ENCODE measurements at places on chromosomes 1 and 21. TPM values are rescaled to one million over a fixed set of nuclear protein-coding genes. Genes with fewer than 3 reads are reported as not detected.

MYOG gene
- total RNA-seq, result not detected

SELE gene
- total RNA-seq, result not detected

LDLRAD2 gene
- total RNA-seq, result 0.07 TPM

LRP8 gene
- 14.5 TPM for total RNA-seq

PDZK1IP1 gene
- total RNA-seq, result not detected

GRCh38 chr21:36694031-36694515 lies 4.8 kb upstream of the SIM2 start:
- DNase-seq, result no peak

- DNase-seq, result no peak
Observed at GRCh38 chr1:207925210-207925609, 14.3 kb upstream of the CD34 start.

DNA sequence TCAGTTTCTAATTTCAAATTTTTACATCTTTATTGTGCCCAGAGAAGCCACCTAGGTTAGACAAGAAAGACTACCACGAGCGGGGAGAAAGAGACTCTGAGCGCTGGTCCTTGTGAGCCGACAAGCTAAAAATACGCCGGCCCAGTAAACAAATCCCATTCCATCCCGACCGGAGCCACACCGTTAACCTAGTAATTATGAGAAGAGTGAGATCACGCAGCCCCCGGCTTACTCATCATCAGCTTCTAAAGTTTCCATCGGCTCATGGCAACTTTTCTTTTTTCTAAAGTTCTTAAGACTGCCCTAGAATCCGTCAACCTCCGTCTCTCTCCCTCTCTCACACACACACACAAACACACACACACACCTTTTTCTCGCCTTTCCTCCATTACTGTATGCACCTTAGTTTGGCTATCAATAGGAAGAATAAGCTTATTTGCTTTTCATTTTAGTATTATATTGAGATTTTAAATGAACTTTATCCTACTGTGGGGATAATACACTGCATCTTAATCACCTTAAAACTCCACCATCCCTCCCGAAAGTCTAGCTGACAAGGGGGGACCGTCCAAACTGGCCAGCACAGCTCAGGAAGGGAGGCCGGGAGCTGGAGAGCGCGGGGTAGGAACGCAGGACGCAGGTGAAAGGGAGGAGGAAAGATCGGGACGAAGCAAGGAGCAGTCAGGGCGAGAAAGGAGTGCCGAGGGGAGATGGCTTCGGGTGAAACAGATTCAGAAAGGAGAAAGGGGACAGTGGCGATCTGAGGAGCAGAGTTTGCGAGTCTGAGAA lies 728 bp downstream of the OTUD7B start:
- DNase-seq, result no peak

DNA sequence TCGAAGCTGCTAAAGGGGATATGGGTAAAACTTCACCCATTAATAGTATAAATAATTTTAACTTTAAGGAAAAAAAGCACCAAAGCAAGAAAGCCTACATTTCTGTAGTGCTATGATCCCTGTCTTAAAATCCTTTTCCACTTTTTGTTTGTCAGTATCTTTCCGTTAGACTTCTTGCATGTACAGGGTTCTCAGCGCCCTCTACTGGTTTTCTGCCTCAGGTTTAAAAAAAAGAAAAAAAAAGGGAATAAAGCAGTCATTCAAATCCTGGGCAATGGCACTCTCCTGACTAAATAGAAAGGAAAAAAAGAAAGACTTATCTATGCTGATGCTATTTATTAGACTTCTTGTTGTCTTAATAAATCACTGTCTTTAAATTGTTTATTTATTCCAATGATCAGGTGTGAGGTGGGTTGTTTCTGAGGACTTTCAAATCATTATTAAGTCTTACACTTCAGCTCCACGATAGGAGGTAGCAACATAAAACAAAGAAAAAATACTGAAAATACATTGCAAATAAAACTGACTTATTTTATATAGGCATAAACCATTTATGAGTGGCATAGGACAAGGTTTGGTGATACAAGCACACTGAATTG lies 475.4 kb upstream of the NR5A2 start:
- no peak for DNase-seq

DNA sequence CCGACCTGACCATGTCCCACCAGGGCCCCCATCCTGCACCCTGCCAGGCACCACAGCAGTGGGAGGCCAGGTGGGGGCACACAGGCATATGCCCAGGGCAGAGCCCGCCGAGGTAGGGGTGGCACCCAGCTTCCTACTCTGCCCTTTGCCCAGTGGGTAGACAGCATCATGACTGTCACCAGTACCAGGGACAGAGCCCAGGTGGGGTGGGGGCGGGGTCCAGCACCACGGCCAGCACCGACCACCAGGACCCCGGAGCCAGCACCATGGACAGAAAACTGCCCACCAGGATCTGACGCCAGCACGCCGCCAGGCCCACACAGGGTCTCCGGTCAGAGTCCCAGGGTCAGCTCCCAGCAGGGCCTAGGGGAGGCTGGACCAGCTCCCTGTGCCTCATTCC lies 3.8 kb downstream of the TAS1R3 start:
- no peak for DNase-seq

DNA sequence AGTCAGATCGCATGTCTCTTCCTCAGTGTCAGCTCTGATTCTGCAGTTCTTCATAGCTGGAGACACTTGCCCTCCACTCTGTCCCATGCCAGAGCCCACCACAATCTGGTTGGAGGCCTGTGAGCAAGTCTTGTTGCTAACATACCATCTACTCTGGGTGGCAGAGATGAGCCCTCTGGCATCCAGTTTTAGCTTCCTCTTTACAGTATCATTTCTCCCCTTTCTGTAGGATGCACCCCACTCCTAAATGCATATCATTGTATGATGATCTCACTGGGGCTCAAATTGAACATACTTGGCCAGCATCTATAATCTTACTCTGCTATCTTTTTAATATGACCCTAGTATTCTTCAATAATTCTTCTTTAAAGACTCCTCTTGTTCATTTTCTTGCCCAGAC lies 16.9 kb downstream of the PCNX2 start:
- DNase-seq, result no peak

DNA sequence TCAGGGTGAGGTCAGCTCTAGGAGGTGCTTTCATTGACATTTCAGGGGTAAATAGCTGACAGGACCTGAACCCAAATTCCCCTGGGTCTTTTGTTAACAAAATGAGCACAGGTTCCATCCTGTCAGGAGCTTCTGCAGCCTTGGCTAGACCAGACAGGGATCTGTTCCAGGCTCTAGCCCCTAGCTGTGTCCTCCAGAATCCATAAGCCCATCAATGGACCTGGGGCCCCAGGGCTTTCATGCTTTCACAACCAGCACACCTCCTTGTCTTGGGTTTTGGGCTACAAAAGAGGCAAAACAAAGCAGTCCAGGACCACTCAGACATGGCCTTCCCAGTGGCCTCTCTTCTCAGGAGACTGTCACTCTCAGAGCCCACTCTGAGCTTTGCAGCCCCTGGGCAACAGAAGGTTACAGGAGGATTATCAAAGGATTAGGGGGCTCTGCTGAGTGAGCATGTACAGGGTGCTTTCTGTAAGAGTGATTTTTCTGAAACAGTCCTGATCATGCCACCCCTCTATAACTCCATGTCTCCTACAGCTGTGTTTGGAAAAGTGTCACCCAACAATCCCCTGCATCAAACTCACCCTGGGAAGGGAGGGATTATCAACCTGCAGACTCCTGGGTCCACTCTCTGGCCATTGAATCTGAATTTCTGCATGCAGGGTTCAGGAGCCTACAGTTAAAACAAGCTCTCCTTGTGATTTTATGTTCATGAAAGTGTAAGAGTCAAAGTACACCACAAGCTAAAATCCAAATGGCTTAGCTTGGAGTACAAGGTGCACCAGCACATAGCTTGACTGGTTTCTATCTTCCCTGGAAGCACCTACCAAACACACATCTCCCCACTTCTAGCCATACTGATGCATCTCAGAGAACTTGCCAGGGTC lies 67.7 kb upstream of the GCLM start:
- no peak for DNase-seq

DNA sequence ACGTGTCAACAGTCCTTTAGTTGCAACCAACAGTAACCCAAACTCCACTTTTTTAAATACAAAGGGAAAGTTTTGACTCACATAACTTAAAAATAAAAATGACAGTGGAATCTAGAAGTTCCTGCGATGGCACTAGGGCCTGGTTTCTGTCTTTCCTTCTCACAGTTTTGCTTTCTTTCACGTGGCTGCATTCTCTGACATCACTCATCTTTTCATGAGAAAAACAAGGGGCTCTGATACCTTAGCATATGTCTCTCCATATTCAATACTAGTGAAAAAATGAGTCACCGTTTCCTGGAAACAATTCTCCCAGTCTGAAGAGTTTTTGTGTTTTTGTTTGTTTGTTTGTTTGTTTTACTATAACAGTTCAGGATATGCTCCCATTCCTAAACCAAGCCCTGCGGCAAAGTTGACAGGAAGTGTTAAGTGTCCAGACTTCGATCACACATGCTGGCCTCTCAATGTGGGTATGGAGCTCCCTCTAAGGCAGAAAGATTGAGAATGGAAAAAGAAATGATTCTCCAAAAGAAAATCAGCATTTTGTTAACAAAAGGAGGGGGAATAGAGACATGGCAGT lies 483.3 kb downstream of the TTLL7 start:
- no peak for DNase-seq

DNA sequence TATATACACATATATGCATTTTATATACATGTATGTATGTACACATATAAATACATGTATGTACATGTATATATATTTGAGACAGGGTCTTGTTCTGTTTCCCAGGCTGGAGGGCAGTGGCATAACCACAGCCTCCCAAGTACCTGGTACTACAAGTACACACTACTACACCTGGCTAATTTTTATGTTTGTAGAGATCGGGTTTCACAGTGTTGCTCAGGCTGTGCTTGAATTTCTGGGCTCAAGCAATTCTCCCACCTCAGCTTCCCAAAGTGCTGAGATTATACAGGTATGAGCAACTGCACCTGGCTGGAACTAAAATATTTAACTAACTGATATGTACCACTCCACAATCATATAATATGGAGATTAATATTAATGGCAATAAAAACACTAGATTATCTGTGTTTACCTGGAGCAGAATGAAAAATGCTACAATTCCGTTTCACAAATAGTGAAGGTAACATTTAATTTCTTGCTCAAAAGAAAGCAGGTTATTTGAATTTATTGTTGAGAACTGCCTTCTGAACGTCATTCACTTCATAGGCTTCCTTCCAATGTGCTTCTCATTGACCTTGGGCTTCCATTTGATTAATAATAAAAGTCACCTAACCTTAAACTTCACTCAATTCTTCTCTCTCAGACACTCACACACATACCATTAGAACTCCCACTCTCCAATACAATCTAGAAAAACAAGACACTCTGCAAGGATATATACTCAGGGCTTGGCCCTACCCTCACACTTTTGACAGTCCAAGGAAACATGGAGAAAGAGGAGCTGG lies 57.0 kb downstream of the PTGER3 start:
- DNase-seq, result no peak

DNA sequence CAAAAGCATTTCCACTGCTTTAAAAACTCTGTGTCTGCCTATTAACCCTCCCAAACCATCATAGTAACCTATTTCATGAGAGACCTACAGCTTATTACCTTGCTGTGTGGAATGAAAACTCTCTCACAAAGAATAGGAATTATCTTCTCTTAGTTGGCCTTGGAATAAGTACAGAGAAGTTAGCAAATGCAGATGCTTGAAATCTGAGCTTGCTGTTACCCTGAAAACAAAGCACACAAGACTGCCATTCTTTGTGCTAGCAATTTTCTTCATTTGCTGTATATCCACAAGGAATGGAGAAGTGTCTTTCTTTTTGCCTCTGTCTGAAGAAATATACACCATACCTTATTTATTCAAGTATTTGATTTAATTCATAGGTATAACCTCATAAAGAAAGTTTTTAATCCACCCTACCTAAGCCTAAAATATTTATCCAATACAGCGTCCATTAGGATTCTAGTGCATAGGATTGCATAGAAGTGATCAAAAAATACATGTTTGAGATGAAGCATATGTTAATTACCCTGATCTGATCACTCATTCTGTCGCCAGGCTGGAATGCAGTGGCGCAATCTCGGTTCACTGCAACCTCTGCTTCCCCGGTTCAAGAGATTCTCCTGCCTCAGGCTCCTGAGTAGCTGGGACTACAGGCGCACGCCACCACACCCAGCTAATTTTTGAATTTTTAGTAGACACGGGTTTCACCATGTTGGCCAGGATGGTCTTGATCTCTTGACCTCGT lies 451.1 kb downstream of the LTN1 start:
- DNase-seq, result no peak

DNA sequence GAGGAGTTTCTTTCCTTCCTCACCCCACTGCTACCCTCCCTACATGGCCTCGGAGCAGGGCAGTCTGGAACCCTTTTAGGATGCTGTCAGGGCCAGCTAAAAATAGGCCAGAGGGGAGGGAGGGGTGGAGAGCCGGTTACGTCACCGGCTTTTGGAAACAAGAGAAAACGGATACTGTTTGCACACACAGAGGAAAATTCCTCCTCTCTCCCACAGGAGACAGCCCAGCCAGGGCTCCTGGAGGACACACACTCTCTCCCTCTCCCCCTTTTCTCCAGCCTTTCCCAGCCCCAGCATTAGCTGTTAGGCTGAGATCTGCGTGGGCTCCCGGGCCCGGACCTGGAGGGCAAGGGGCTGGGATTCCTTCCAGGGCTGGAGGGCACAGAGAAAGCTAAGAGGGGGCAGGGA lies 20.0 kb upstream of the ALDH4A1 start:
- no peak for DNase-seq

DNA sequence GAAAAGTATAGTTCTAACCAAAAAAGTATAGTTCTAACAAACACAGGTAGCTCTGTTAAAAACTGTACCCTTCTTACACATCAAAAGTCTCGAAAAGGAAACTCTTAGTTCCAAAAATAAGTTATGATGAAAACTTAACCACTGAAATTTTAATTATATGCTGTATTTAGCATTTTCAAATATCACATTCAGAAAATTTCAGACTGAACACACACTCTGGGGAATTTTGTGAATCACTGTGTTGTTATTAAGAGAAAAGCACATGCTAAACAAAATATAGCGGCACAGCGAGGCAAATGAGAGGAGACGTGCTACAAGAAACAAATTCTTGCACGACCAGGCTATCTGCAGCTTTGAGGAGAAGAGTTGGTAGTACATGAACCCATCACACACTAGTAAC lies 30.4 kb downstream of the VAV3 start:
- DNase-seq, result no peak

- DNase-seq, result no peak
Observed at GRCh38 chr1:78096976-78097375, 51.2 kb downstream of the GIPC2 start.

GRCh38 chr1:80731241-80731894 lies 1069.4 kb upstream of the ADGRL2 start:
- no peak for DNase-seq

Measured in chondrocyte (in vitro differentiated cells).